ENCODE measurements at places on chromosomes 11 and 22. TPM values are rescaled to one million over a fixed set of nuclear protein-coding genes. Genes with fewer than 3 reads are reported as not detected.

DNA sequence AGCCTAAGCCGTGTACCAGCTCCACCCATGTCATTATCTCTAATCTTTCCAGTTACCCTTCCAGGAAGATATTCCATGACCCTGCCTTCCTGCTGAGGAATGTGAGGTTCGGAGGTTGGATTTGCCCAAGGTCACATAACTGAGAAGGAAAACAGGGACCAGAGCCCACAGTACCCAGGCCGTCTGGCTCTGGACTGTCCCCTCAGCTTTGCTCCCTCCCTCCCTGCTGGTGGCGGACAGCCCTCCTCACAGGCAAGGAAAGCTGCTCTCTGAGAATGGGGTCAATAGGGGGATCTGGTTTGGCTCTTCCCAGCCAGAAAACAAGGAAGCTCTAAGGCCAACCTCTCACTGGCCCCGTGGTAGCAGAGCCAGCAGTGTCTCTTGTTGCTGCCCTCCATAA, 63.3 kb downstream of the SYN3 start:
- no peak for DNase-seq

GRCh38 chr11:133951327-133952198, 5.2 kb downstream of the IGSF9B start:
- peak; percentile 57 for DNase-seq

DNA sequence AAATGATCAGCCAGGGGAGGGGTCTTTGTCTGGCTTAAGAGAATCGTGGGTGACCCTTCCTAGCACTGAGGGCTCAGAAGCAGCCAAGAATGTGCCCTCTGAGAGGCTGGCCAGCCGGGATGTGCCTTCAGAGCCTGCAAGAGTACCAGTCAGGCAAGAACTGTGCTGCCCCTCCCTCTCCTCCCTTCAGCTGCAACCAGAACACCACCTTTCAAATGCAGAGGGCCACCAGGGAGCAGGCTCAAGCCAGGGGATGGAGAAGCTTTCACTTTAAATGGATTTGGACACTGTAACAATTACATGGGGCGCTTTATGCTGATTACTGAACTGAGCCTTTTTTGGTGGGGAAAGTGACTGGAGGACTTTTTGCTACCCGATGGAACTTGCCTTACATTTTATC, 44.9 kb upstream of the TENM4 start:
- no peak for DNase-seq

DNA sequence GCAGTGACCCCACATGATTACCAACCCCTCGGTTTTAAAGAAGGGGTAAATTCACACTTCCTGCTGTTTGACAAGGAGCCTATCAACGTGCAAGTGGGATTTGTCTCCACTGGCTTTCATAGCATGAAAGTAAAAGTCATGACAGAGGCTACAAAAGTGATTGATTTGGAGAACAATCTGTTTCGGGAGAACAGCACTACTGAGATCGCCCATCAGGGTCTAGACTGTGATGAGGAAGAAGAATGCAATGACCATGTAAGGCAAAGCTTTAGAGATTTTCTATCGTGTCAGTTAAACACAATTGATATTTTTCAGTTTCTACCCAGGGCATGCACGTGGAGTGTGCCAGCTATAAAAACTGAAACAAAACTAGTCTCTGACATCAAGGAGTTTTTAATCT, 41.7 kb downstream of the HORMAD2 start:
- DNase-seq = no peak

Gene NRGN
- total RNA-seq = 3.6 TPM

Gene MFRP
- total RNA-seq = not detected

Gene BTG4
- total RNA-seq = not detected
